Midbrain (tissue), 1 donor: ENCODE measurements at places on chromosomes 16 and 17.

GRCh38 chr17:80212511-80212910, 7.6 kb downstream of the SGSH start:
- no peak for DNase-seq

- no peak for DNase-seq
Measured at GRCh38 chr16:87644596-87644995, 42.3 kb downstream of the JPH3 start.

DNA sequence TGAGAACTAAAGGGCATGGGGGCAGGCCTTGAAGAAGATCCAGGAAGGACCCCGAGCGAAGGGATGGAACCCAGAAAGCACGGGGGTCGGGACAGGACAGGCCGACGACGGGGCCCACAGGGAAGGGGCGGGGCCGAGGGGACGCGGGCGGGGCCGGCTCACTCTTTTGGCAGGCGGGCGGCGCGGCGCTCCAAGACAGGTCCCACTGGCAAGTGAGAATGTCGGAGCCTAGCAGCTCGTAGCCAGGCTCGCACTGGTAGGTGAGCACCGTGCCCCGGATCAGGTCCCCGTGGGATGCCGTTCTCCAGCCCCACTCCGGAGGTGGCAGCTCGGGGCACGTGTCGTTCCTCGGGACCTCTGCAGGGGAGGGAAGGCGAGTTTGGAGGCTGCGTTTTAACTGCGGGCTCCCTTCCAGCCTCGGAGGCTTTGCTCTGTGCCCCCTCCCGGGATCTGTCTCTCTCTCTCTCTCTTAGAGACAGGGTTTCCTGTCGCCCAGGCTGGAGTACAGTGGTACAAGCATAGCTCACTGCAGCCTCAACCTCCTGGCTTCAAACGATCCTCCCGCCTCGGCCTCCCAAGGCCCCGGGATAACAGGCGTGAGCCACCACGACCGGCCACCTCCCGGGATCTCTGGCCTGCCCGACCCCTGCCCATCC, 13.7 kb upstream of the CDIPT start:
- DNase-seq: no peak

GRCh38 chr16:50627419-50627818, 53.7 kb downstream of the SNX20 start:
- no peak for DNase-seq

GRCh38 chr17:82065193-82065637, 389 bp downstream of the DUS1L start:
- no peak for DNase-seq

- DNase-seq: no peak
Measured at GRCh38 chr17:2082003-2082781, 27.3 kb downstream of the HIC1 start.

- peak; percentile 24 for DNase-seq
Measured at GRCh38 chr16:396605-397004, 394 bp upstream of the NME4 start.

DNA sequence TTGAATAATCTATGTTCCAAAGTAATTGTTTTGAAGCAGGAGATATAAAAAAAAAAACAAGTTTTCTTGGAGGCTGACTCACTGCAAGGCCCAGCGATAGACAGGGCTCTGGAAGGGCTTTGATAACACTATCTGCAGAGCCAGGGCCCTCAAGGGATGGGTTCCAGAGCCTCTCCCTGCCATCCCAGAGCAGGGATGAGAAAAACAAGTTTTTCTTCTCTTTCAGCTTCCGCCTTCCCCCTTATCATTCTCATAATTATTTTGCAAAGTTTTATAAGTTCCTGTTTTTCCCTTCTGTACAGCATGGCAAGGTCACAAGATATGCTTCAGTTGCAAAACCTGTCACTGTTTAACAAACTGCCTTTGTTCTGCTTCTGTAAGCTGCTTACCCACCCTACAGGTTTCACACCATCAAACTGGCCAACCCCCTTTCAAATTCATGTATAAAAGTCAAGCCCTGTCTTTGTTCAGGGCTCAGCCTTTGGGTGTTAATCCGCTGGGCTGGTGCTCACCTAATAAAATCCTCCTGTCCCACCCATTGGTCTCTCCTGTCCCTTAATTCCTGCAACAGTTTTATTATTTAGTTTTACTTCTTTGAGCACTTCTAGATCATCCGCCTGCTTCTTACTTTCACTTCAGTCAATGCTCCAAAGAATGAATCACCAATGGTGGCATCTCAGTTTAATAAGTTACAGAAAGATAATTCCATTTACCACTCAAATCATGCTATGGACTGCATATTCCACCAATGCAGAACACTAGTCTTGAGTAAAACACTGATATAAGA, 5.6 kb upstream of the THUMPD1 start:
- no peak for DNase-seq

GRCh38 chr16:11632455-11632939, 35.8 kb upstream of the SNN start:
- DNase-seq: no peak

- no peak for DNase-seq
Measured at GRCh38 chr17:61469474-61469873, 17.3 kb downstream of the TBX4 start.

DNA sequence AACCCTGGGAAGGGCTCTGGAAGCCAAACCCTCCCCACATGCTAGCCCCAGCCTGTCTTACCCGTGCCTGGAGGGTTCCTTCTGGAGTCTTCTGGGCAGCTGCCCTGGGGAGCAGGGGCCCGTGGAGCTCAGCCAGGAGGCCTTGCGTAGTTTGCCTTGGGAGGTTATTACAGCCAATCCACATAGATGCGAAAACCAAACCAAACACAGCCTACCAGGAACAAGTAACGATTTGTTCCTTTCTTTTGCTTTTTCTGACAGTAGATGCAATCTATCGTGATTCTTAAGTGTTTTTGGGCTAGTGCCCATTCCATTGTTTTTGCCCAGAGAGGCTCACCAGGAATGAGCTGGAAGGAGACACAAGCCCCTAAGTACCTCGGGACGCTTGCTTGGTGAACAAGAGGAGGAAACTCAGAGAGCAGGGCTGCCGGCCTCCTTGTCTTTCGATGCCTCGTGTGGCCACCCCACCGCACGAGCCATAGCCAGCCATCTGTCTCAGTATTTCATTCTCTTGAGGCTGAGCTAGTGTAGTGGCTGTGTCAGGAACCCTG, 102.7 kb upstream of the NOL11 start:
- DNase-seq: peak; percentile 61

DNA sequence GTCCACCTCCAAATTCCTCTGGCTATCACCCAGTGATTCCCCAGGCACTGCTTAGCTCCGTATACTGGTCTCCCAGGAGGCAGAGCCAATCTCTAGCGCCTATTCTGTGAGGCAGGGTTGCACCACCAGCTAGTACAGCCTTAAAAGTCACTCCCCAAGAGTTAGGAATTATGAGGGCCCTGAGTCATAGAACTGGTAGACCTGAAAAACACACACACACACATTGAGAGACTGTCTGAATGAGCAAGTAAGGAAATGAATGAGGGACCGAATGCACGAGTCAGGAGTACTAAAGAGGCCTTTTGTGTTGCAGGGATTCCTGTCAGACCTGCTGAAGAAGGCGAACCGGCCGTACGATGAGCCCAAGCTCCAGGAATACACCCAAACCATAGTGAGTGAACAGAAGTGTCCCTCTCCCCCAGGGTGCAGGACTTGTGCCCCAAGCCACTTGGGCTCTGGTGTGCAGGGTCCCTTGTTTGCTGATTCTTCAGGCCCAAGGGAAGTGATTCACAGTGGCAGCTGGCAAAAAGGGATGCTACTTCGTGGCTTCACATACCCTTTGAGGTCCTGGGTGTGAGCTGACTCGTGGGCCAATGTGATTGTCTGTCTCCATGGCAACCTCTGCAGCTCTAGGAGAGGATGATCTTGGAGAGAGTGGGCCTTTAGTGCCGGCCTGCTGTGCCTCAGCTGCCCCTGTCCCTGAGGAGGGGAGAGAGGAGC, 24.7 kb downstream of the CALB2 start:
- no peak for DNase-seq

GRCh38 chr17:29585080-29585751, 4.2 kb downstream of the GIT1 start:
- no peak for DNase-seq

GRCh38 chr17:38441429-38442061, 13.3 kb downstream of the ARHGAP23 start:
- DNase-seq: no peak
